ENCODE measurements at places on chromosomes 4 and X.
A peak's percentile ranks its signal among the peaks of the same experiment; 100 is the strongest.

DNA sequence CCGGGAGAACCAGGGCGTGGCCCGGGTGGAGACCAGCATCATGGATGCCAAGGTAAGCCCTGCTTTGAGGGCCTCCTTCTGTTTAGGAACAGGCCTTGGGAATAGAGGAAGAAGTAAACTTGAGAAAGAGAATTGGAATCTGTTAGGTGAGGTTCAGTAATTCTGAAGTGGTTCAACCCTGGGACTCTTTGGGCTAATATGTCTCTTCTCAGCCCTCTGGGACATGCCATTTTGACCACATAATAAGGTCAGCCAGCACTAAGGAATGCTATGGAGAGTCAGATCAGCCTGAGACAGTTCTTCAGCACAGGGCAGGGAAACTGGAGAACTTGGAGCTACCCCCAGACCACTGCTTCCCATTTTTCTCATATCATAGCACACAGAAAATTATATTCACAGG is 63.3 kb upstream of the PRPS1 start:
- DNase-seq: no peak

DNA sequence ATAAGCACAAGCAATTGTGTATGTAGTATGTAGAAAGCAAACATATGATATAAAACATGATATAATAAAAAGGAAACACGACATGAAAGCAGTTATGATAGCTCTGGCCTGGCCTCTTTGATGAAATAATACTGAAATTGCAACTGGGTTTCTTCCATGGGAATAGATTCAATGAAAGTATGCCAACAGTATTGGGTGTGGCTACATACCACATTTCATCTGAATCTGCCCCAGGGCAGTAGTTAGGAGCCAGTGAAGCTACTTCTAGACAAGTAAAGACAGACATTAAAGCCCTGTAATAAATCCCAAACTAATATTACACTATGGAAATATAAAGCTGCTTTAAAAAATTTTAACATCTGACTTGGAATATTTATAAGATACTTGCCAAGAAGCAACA is 207.3 kb downstream of the FBXW7 start:
- DNase-seq: no peak

DNA sequence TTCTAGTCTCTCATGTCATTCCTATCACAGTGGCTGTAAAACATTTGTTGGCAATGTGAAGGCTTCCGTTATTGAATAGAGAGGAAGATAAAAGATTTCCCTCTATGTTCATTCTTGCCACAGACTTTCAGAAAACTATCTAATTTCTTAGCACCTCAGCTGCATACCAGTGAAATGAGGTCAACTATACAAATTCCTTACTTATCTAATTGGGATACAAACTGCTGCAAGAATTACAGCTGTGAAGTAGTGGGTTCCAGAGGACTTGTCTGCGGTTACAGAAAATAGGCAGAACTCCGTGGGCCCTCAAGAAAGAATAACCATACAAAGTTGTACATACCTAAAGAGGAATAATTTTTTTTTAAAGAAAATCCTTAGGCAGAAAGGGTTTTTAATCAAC is 175.8 kb downstream of the PPP1R2C start:
- no peak for DNase-seq

DNA sequence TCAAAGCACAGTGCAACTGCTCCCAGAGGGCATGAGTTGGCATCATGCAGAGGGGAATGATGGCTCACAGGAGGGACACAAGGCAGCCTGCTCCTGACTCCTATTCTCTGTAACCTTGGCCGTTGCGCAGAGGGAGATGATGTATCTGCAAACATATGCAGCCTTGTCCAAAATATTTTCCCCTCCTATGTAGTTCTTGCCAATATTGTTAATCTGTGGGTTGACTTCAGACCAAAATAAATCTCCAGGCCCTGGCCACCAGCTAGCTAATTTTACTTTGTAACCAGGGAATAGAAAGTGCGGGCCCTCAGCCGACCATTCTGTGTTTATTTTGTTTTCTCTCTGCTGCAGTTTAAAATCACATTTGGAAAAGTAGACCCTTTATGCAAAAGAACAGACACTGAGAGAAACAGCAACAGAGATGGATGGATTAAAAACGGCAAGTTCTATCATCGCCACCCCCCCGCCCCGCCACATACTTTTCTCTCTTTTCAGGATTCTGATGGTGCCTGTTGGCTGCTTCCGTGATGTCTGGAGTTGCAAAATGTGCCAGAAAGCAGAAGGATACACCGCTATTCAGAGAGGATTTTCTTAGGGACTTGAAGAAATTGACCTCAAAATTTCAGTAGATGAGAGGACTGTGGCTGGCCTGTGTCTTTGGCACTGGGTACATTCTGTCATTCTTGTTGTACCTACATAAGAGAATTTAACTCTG is 185.3 kb upstream of the BCOR start:
- no peak for DNase-seq

GRCh38 chr4:150402871-150403272 is 179.1 kb upstream of the MAB21L2 start:
- DNase-seq: peak; percentile 35

DNA sequence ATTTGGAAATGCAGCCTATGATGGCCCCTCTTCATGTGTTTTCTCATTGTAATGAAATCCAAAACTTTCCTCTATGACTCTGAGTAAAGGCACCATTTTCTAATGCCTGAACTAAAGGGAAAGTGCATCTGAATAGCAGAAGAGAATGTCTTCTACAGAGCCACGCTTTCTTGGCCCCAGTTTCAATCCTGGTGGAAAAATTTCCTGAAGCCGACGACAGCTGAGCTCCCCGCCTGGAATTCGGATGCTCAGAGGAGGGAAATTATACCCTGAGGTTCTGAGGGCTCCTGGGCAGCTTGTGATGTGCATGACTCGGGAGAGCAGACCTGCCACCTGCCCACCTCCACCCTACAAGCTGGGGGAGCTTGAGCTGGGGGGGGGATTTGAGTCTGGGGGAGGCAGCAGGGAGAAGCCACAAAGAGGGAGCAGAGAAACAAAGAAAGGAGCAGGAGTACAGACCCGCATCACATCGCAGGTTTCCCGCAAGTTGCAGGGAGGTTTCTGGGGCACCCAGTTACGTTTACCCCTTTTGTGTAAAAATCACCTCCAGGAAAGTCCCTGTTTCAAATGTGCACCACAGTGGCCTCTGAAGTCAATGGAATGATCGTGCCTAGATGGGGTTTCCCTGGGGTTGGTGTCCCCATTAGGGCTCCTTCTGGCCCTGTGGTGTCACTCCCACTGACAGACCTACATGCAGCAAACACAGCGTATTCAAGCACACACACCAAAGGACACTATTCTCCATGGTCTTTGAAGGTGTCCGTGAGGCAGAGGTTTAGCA is 145.6 kb upstream of the RBPJ start:
- DNase-seq: no peak

DNA sequence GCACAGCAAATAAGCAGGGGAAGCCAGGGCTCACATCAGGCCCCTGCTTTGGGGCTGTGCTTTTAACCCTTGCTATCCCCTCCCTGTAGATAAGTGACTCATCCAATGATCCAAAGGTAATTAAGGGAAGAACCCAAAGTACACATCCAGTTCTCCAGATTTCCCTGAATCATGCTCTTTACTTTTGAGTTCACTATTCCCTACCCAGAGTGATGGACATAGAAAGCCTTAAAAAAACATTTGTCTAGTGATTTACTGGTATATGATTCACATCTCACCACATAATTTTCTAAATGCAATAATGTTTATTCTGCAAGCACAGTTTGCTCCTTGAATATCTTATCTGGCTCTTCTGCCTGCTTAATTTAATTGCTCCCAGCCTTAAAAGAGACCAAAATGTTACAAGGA is 136.2 kb downstream of the PPP3CA start:
- DNase-seq: no peak

DNA sequence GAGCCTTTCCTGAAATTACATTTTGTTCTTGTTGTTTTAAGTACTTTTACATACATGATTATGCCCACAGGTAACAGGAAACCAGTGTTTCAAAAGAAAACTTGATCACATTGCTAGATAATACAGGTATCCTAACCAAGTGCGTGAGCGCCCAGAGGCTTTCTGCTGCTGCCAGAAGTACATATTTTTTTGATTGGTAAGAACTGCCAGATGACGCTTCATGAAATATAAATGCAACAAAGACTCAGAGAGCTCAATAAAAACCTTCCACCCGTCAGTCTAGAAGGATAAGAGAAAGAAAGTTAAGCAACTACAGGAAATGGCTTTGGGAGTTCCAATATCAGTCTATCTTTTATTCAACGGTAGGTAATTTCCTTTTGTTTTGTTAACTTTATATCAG is at the start of gene EPGN:
EPGN (plus strand) TSS at position 256 of the 400 bp plus-strand sequence; CDS start at position 320, 64 bp downstream.
- DNase-seq: no peak

DNA sequence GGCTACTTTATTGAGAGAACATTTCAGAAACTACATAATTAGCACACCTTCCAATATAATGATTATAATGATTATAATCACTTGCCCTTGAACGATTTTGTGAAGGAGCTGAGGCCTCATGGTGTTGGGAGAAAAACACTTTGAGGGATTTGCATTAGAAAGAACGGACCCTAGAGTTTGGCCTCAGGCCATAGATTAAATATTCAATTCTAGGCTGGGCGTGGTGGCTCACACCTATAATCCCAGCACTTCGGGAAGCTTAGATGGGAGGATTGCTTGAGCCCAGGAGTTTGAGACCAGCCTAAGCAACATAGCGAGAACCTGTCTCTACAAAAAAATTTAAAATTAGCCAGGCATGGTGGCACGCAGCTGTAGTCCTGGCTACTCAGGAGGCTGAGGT is 12.9 kb upstream of the PRKG2 start:
- DNase-seq: no peak

GRCh38 chr4:142098900-142099545 is 462.6 kb downstream of the IL15 start:
- no peak for DNase-seq

DNA sequence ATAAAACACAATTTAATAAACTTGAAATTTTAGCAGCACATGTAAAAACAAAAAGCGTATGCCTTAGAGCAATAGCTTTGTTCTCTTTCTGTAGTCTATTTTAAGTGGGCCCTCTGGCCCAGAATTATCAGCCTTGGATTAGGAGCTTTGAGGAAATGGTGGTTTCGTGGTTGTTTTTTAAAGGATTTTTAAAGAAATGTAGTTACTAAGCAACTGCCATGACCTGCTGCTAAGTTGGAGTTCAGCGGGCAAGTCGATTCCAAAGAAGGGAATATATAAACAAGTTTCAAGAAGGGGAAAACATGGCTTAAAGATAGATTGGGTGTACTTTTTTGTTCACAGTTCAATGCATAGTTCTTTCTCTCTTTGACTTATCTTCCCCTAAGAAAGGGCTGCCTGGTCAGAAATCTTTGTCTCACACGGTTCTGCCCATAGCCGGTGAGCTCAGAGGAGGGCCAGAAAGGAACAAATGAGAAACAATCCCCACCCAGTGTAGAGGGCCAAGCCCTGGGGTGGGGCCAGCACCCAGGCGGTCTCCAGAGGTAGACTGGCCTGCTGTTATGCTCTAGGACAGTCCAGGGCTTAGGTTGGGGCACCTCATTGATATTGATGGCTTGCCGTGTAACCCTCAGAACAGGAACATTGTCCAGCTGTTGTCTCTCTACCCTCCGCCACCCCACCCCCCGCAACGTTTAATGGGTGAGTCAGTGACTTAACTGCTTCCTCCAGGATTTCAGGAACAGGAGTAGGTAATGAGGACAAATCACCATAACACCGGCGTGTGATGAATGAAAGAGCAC is 32.5 kb downstream of the DLG3 start:
- DNase-seq: no peak

DNA sequence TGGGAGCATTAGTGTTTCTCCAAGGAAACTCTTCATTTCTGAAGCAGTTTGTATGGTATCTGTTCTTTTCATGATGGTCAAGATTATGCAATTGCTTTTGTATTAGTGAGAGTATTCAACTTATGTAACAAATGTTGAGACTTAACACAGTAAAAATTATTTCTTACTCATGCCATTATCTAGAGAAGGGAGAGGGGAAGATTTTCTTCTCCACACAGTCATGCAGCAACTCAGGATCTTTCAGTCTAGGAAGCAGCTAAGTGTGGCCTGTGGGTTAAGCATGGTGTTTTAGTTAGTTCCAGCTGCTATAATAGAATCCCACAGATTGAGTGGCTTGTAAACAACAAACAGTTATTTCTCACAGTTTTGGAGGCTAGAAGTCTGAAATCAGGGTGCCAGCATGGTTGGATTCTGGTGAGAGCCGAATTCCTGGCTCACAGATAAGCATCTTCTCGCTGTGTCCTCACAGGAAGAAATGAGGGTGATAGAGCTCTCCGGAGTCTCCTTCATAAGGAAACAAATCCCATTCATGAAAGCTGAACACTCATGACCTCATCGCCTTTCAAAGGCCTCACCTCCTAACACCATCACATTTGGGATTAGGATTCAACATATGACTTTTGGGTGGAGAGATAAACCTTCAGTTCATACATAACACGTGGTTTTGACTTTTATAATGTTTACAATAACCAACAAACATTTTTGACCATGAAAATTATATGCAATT is 101.2 kb downstream of the FRMPD4 start:
- no peak for DNase-seq

DNA sequence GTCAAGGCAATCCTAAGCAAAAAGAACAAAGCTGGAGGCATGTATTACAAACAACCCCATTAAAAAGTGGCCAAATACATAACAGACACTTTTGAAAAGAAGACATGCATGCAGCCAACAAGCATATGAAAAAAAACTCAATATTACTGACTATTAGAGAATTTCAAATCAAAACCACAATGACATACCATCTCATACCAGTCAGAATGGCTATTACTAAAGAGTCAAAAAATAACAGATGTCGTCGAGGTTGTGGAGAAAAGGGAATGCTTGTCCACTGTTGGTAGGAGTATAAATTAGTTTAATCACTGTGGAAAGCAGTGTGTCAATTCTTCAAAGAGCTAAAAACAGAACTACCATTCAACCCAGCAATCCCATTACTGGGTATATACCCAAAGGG is 604.6 kb upstream of the GRIA3 start:
- DNase-seq: no peak

DNA sequence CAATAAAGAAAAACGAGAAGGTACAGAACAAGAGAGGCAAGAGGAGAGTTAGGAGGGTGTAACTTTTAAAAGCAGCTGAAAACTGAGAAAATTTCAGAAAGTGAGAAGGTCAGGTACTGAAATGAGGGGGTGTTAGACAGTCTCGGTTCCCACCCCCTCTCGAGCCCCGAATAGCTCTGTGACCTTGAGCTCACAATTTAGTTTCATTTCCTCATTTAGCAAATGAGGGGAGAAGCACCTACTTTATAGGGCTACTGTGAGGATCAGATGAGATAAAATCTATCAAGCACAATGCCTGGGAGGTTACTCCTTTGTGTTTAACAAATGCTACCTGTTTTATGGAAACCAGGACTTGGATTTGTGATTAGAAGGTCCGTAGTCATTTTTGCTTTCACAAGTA is 4.9 kb downstream of the UGT8 start:
- DNase-seq: no peak

DNA sequence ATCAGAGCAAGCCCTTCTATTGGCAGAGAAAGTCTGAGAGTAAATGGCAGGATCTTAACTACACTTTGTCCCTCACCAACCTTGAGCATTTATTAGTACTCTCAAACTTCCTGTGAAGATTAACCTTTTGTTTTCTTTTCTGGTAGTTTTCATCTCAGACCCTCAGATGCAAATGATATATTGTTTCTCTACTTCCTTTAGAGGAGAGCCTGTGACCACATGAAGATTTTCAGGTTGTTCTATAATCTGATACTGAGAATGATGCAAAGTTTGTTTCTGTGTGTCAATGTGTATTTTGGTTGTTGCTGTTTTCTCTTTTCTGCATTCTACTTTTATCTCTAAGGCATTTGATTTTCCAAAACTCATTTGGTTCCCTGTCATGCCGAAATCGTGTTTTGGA is 165.8 kb upstream of the CYSLTR1 start:
- no peak for DNase-seq

GRCh38 chrX:120672389-120672788 is 42.5 kb upstream of the C1GALT1C1 start:
- no peak for DNase-seq

- no peak for DNase-seq
Measured at GRCh38 chr4:115274545-115274944, 161.1 kb upstream of the NDST4 start.
